ENCODE measurements at places on chromosomes 11 and 22. TPM values are rescaled to one million over a fixed set of nuclear protein-coding genes. Genes with fewer than 3 reads are reported as not detected.

PUS3 gene
- 4.8 TPM for polyA plus RNA-seq

OR2AG2 gene
- 0.49 TPM for polyA plus RNA-seq

CREB3L1 gene
- 6.5 TPM for polyA plus RNA-seq

NOX4 gene
- polyA plus RNA-seq, result 1.6 TPM

FOLR3 gene
- not detected for polyA plus RNA-seq

LMNTD2 gene
- 3.6 TPM for polyA plus RNA-seq

RIC3 gene
- polyA plus RNA-seq, result 6.4 TPM

HEPHL1 gene
- 0.02 TPM for polyA plus RNA-seq

GLB1L3 gene
- polyA plus RNA-seq, result 14.9 TPM

ARFGAP3 gene
- 9.7 TPM for polyA plus RNA-seq

PRR33 gene
- 0.02 TPM for polyA plus RNA-seq

LRRC4C gene
- 0.23 TPM for polyA plus RNA-seq

PVALB gene
- 5.4 TPM for polyA plus RNA-seq

DDX25 gene
- polyA plus RNA-seq, result 17.6 TPM

HTATIP2 gene
- polyA plus RNA-seq, result 22.6 TPM

BBS1 gene
- 19.5 TPM for polyA plus RNA-seq

All from H1 (cell line).